NCI-H2107 (cell line): ENCODE measurements at places on chromosomes 12 and 14.

GRCh38 chr14:68245146-68246073, 425.8 kb downstream of the RAD51B start:
- DNase-seq = no peak

- no peak for DNase-seq
These were observed 11.8 kb downstream of the MYH7 start for GRCh38 chr14:23423657-23424056.

DNA sequence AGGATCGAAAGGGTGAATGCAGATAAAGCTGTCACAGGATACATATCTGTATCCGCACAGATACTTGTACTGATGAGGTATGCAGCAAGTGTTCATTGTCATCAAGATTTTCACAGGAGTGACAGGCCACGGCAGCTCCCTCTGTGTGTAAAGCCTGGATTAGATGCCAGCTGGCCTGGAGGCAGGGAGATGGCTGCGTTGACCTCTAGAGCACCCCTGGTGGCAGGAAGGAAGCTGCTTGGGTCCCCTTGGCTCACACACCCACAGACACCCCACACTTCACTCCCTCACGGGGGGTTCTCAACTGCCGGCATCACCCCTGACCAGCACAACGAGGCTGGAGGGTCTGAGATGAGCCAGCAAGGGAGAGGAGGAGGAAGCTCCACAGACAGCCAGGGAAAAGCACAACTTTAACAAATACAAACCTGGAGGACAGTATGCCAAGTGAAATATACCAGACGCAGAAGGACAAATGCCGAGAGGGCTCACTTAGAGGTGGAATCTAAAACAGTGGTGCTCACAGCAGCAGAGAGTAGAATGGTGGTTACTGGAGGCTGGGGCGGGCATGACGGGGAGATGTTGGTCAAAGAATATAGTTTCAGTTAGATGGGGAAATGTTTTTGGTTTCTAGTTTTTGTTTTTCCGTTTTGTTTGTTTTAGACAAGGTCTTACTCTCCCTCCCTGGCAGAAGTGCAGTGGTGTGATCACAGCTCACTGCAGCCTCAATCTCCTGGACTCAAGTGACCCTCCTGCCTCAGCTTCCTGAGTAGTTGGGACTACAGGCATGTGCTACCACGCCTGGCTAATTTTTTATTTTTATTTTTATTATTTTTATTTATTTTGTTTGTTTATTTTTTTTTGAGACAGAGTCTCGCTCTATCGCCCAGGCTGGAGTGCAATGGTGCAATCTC, 45.7 kb downstream of the TEAD4 start:
- DNase-seq = no peak

DNA sequence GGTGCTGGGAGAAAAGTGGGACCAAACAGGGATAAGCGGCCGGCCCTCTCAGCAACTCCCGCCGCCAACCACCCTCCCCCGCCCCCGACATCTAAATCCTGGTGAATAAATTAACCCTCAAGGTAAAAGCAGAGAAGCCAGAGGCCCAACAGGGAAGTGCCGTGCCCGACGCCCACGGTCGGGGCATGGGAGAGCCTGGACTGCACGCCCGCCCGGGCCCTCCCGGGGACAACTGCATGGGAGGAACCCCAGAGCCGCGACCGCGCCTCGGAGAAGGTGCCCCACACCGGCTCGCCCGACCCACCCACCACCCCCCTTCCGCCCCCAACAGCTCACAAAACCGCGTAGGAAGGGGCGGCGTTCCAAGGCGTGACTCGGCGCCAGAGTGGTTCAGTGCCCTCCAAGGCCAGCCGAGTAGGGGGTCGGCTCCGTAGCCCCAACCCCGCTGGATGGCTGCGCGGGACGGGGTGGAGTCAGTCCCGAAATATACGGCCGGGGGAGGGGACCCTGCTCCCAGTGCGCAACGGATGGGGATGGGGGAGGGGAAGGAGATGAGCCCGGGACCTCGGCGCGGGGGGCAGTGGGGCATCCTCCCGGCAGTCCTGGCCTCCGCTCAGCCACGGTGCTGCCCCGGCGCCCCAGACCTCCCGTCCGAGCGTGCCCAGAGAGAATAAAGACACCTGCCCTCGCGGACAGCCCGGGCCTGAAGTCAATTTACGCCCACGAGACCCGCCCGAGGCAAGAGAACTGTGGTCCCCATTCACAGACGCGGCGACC, 732 bp downstream of the SLC25A29 start:
- peak; percentile 70 for DNase-seq

DNA sequence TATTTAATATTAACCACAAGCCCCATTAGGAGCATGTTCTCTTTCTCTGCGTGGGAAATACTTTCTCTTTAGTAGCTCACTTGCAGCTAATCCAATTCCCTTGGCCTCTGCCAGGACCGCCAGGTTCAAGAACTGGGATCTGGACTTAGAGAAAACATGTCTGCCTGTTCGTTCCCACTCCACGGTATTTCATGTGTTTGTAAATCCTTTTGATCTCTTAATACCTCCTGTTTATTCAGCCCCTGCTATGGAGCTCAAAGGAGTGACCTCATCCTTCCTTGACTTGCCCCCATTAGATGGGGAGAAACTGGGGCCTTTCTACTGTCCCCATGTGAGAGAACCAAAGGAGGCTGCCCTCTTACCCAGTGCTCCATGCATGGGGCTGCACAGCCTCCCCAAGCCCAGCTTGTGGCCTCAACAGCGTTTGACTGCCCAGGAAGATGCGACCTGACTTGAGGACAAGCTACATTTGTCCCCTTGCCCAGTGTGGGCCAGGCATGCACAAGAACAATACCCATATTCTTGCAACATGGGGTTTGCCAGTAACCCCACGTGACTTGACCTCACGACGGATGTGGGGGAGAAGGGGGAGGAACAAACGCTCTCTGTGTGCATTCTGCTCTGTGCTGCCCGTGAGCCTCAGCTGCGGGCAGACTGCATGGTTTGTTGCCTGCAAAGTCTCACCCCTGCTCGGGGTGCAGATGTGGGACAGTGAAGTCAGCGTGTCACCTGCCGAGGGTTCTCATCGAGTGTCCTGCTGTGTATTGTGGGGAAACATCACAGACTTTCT, 30.3 kb downstream of the CD9 start:
- no peak for DNase-seq

- no peak for DNase-seq
These were observed 3.9 kb downstream of the KDM2B start for GRCh38 chr12:121576851-121577391.

- DNase-seq = no peak
These were observed 13.4 kb downstream of the DEPDC4 start for GRCh38 chr12:100253437-100253836.

- no peak for DNase-seq
These were observed 35.5 kb upstream of the CDKL1 start for GRCh38 chr14:50432131-50432530.

DNA sequence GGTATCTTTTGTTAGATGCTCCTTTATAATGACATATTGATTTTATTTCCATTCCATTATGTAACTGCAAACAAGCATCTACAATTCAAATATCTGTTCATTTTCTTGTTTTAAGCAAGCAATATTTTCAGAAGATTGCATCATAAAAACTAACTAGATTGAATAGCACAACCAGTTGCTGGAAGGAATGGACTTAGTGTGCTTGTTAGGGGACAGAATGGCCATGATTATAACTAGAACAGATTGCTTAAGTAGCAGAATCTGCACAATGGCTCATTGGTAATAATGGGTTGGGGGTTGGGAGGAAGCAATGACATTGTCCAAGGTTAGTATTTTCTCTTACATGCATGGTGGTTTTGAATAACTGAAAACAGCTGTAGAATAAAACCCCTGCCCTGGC, 939.5 kb downstream of the SLC16A7 start:
- DNase-seq = no peak

DNA sequence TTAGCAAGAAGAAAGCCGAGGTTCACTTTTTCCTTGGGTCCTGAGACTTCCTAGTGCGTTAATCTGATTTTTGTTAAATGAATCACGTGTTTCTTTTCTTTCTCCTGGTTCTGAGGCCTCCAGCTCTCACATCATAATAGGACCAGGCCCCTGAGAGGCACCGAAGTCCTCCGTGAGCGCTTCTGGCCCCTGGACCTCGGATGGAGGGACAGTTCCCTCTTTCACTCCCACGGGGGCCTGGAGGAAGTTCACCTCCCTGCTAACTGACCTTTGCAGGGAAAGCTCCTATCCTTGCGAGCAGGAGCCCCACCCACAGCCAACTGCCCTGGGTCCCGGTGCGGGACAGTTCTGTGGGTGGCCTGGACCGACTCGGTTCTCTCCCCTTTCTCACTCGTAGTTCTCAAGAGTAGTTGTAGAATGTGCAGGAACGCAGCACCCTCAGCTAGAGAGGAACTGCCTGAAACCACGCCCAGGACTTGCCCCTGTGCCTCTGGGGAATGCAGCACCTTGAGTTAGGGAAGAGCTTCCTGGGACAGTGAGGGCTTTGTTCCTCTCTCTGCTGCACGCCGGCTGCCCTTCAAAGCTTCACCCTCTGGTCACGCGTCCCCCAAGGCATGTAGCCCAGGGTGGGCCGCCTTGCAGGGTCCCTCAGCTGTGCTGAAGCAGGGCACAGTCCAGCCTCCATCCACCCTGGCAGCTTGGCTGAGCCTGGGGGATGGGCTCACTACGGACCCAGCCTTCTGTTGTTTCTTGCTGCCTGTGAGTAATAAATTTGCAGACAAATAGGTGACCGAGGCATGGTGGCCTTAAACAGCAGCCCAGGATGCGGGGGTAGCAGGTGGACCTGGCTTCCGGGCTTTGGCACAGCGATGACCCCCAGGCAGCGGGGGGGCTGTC, 264.6 kb downstream of the ADGRD1 start:
- no peak for DNase-seq

- no peak for DNase-seq
These were observed 76.9 kb downstream of the SUSD6 start for GRCh38 chr14:69688299-69688649.

- DNase-seq = peak; percentile 73
These were observed 19.8 kb upstream of the AMN start for GRCh38 chr14:102902523-102903247.

DNA sequence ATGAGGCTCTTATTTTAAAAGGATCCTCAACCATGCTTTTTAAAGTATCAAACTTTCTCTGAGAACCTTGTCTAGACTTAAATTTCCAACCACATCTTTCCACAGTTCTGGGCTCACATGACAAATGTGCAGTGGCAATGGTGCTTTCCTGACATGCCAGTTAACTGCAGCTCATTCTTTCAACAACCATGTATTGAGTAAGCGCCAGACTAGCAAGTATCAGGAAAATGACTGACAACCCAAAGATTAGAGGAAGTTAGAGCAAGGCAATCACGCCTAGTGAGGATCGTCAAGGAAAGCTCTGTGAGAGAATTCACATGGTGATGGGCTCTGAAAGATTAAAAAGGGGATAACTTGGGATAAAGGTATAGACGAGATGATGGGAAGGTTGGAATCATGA, 35.8 kb downstream of the FLVCR2 start:
- no peak for DNase-seq

GRCh38 chr12:96811083-96811482, 96.0 kb upstream of the NEDD1 start:
- no peak for DNase-seq

- DNase-seq = no peak
These were observed 7.5 kb upstream of the AQP2 start for GRCh38 chr12:49942921-49943624.

GRCh38 chr12:67816269-67816668, 167.7 kb downstream of the DYRK2 start:
- DNase-seq = no peak

- no peak for DNase-seq
These were observed 106.0 kb upstream of the TMTC1 start for GRCh38 chr12:29889737-29890136.

GRCh38 chr14:31897581-31898186, 179.4 kb upstream of the ARHGAP5 start:
- DNase-seq = no peak

DNA sequence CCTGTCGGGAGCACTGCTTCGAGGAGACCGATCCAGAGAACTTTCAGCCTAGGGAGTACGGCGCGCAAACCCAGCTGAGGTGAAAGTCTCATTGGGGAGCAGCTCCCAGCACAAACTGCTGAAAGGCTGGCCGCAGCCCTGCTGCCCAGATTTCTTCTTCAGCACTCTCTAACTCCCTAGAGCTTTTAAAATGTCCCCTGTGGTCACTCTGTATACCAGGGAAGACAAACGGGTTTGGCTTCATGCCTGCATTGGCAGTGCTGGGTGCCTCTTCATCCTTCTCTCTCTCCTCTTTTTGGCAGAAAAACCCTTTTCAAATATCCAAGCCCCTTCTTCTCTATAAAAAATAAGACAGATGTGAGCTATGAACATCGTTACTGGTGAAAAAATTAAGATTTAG, 34.9 kb downstream of the BBS10 start:
- DNase-seq = no peak

DNA sequence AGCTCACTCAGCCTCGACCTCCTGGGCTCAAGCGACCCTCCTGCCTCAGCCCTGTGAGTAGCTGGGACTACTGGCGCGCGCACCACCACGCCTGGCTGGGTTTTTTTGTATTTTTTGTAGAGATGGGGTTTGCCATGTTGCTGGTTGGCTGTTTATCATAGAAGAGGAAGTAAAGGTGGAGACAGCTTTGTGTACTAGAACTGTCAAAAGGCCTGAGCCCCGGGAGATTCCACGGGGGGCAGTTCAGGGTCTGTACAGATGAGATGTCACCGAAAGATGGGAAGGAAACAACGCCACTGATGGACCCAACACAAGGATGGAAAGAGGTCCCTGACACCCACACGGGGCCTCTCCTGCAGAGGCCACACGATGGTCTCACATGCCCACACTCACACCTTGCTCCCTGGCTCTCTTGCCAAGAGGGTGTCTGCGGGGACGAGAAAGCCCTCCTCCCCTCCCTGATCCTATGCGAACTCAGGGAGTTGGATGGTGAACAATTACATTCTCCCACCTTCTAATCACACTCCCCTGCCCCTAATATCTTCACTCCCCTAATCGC, 66.6 kb downstream of the KDM2B start:
- no peak for DNase-seq

DNA sequence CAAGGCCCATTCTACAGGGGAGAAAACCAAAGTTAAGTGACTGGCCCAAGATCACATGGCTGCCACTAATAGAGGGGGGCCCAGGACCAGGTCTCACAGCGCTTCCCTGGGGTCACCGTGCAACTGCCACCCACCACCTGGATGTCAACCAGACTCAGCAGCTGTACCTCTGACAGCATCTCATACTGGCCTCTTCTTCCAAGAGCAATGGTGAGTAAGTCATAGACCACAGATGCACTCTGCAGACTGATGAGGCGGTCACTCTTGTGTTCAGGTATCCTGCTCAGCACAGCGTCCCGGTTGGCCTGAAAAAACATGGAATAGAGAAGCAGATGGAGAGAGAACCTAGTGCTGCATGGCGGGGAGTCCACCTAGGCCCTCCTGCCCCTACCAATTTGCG, 139.9 kb downstream of the TTC7B start:
- no peak for DNase-seq
